ENCODE measurements at places on chromosomes 4 and X.

GRCh38 chr4:159252491-159252890, 149.6 kb downstream of the RAPGEF2 start:
- DNase-seq: no peak

GRCh38 chr4:13396161-13396560, 88.0 kb downstream of the RAB28 start:
- no peak for DNase-seq

DNA sequence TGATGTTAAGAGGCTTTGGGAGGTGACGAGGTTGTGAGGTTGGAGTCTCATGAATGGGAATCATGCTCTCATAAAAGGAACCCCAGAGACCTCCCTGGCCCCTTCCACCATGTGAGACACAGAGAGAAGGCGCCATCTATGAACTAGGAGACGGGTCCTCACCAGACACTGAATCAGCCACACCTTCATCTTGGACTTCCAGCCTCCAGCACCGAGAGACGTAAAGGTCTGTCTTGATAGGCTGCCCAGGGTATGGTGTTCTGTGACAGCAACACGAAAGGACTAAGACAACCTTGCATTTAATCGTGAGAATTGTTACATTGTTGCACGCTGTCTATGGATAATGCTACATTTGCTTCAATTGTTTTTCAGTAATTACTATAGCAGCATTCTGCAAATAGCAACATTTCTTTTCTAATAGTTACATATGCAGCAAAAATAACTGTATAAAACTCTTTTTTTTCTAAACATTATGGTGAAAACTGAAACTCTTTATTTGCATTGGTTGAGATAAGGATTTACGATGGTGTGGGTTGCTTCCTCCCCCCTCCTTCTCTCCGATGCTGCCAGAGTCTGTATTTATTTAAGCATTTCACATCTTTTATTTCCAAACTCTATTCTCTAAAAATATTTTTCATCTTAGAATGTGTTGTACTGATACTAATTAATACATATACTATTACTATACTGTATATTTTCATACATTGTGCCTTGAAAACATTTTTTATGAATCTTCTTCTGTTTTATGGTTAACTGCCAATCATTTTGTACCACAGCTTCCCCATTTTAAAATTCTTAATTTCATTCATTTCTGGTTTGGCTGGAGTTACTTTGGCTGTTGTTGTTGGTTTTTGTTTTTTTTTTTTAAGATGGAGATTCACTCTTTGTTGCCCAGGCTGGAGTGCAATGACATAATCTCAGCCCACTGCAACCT, 26.4 kb upstream of the AKAP17A start:
- DNase-seq: peak; percentile 23

DNA sequence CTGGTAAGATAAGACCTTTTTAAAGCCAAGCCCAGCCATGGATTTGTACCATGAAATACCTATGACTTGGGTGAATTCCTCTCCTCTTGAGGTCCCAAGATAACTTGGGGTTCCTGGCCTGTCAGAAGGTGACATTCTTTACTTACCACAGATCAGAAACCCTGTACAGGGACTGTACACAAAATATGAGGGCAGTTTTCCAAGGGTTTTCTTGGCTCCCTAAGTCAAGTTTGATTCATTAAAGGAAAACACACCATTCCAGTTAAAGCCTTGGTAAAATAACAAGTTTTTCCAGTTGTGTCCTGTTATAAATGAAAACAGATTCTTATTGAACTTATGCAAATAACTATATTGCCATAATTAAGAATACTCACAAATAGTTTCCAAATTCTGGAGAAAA, 8.2 kb downstream of the SYAP1 start:
- DNase-seq: peak; percentile 71

DNA sequence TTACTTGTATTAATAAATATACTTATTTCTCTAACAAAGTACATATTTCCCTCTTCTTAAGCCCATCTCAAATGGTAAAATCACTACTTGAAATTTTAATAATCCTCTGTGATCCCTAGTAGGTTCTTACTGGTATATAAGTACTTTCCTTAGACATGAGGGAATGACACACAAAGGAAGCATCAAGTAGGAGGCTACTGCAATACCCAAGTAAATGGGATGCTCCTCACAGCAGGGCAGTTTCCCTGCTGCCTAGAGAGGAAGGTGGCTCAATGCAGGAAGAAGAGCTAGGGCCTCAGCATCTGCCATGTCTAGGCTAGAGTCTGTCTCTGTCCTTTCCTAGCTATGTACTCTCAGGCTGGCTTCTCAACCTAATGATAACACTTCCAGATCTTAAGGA, 122.1 kb upstream of the DIPK2B start:
- DNase-seq: no peak

- no peak for DNase-seq
Observed at GRCh38 chr4:48169636-48170035, 35.6 kb upstream of the TXK start.

DNA sequence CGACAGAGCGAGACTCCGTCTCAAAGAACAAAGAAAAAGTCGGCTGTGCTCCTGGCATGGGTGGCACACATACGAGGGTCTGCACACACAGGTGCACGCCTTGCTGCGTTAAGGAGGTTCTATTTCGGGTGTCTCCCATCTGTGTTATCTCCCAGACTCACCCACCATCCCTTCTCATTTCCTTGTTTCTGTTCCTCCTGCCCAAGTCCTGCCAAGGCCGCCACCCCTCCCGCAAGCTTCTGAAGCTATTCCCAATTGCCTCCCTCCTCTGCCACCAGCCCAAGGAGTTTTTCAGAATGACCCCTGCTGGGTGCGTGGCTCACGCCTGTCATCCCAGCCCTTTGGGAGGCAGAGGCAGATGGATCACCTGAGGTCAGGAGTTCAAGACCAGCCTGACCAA, 6.0 kb upstream of the IL3RA start:
- no peak for DNase-seq

DNA sequence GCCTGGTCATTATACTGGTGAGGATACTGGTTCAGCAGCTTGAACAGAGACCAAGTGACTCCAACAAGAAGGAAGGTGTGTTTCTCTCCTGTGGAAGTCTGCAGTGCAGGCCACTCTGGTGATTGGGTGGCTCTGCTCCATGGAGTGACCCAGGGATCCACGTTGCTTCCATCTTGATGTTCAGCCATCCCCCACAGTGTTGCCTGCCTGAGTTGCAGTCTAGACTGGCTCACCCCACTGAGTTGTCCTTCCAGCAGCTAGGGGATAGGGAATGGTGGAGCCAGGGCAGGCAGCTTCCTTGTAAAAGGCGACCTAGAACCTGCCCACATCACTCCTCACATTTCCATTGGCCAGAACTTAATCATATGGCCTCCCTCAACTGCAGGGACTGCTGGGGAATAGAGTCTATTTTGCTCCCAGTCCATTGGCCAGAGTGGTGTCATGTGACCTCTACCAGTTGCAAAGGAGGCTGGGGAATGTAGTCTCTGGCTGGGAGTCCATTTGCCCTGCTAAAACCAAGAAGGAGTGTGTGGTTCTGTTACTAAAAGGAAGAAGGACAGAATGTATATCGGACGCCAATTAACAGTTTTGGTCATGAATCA, 8.0 kb downstream of the MAN2B2 start:
- no peak for DNase-seq
